ENCODE measurements at places on chromosomes 4 and X. TPM values are rescaled to one million over a fixed set of nuclear protein-coding genes. Genes with fewer than 3 reads are reported as not detected.

RXFP1 gene
- 3.6 TPM for total RNA-seq

DNA sequence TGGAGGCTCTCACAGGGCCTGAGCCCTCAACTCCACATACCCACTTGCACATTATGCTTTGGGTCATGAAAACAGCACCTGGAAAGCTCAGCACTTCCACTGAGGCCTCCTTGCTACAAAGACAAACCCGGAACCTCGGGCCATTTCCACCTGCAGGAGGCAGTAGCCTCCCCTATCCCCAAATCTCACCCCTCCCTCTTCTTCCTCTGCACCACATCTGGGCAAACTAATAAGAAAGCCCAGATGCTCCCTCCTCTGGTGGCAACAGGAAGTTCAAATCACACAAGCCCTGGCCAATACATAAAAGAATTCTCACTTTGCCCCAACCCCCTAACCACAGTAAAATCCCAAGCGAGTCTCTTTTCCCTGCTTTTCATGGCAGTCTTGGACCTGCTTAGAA is 136.4 kb downstream of the MAPK10 start:
- H3K36me3 ChIP-seq: no peaks in the 10 kb centered on the region
- no peak for DNase-seq
- H3K4me1 ChIP-seq: no peaks in the 10 kb centered on the region
- no peaks in the 10 kb centered on the region for H3K27me3 ChIP-seq
- H3K27ac ChIP-seq: no peak overlapping the region

ANOS1 gene
- 1.5 TPM for total RNA-seq

GABRB1 gene
- total RNA-seq: not detected

- no peak for DNase-seq
- H3K4me1 ChIP-seq: peaks cover 3% of the 10 kb centered on the region
- H3K27me3 ChIP-seq: no peaks in the 10 kb centered on the region
- no peaks in the 10 kb centered on the region for H3K36me3 ChIP-seq
- H3K4me3 ChIP-seq: no peak overlapping the region
- H3K27ac ChIP-seq: no peak overlapping the region
Observed at GRCh38 chrX:47745416-47745815, 86.4 kb upstream of the UXT start.

XAGE1A gene
- total RNA-seq: not detected

KLHL4 gene
- 3.9 TPM for total RNA-seq

DNA sequence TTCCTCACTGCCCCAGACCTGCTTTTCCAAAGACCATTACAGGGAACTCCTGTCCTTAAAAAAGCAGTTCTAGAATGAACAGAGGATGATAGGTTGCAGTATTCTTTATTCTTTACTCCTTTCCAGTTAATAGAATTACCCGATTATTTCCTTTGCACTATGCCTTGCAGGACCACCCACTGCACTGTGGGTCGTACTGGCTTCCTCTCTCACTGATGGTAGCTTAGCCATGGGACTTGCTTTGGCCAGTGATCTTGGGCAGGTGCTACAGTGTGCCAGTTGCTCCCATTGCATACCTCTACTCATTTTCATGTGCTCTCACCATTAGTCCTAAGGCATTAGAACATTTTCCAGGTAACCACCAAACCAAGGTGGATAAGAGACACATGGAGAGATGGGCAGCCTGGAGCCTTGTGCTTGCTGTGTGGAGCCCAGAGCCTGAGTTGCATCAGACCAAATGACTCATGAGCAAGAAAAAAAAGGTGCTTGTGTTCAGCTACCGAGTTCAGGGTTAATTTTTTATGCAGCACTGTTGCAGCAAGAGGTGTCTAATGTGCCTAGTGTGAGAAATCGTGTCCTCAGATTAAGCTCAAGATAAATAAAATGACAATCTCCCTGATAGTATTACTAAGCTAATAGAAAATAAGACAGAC is 7.6 kb upstream of the UNC5C start:
- no peaks in the 10 kb centered on the region for H3K4me1 ChIP-seq
- H3K27ac ChIP-seq: no peak overlapping the region
- no peaks in the 10 kb centered on the region for H3K36me3 ChIP-seq
- no peaks in the 10 kb centered on the region for H3K27me3 ChIP-seq
- no peak overlapping the region for H3K4me3 ChIP-seq
- DNase-seq: no peak

DNA sequence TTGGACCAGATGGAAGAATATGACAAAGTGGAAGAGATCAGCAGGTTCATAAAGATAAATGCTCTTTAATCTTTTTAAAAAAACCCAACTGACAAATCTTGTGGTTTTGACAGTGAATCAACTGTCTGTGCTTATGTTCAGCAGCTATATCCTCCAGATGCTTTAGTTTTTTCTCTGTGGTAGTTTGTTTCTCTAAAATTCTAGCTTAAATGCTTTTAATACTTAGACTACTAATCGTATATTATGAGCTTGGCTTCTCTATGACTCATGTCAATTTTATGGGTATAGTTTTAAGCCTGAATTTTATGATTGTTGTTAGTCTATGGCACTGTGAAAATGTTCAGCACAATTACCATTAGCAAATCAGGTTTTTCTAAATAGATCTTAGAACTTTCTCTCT is 12.9 kb downstream of the HHIP start:
- no peak overlapping the region for H3K27ac ChIP-seq
- DNase-seq: no peak
- H3K36me3 ChIP-seq: no peaks in the 10 kb centered on the region
- peaks cover 3% of the 10 kb centered on the region for H3K4me1 ChIP-seq

Measured in ovary (tissue), 10 donors.